ENCODE measurements at places on chromosomes 5 and 9.

DNA sequence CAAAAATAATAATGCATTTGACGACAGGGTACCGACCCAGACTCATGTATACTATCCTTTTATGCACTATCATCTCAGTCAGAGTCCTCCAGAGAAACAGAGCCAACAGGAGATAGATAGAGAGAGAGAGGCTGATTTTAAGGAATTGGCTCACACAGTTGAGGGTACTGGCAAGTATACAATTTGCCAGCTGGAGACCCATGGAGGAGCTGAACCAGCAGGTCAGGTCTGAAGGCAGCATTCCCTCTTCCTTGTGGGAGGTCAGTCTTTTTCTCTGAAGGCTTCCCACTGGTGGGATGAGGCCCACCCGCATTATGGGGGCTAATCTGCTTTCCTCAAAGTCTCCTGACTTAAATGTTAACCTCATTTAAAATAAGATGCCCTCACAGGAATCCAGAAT, 17.3 kb upstream of the MED10 start:
- no peak for DNase-seq

DNA sequence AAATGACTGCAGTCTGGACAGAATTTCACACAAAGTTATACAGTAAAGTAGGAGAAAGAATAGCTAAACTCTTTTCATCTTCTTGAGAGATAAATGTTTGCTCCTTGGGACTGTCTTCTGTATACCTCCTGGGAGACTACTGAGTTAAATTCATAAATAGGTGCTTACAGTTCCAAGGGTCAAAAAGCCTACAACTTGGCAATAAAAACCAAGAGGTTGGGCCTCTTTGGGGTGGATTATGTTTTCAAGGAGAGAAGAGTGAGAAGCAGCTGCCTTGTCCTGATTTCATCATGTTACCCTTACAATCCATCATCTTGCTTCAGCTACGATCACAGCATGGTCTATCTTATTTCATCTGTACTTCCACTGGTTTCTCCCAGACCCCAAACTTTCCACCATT, 213.2 kb upstream of the RPS23 start:
- no peak for DNase-seq

DNA sequence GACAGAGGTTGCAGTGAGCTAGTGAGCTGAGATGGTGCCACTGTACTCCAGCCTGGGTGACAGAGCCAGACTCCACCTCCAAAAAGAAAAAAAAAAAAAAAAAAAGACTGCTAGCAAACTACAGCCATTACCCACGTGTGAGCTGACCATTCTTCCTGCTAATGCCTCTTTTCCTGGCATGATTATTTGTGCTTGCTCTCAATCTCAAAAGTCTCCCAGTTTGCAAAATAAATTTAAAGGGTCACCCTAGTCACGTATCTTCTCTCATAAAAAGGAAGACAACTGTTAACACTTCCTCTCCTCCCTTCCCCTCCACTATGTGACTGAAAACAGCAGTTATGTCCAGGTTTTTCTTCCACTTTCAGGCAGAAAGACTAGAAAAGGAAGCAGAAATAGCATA, 37.2 kb downstream of the TRIM36 start:
- DNase-seq = no peak

- DNase-seq = no peak
These were observed 174.1 kb downstream of the SNX18 start for GRCh38 chr5:54691656-54692055.

DNA sequence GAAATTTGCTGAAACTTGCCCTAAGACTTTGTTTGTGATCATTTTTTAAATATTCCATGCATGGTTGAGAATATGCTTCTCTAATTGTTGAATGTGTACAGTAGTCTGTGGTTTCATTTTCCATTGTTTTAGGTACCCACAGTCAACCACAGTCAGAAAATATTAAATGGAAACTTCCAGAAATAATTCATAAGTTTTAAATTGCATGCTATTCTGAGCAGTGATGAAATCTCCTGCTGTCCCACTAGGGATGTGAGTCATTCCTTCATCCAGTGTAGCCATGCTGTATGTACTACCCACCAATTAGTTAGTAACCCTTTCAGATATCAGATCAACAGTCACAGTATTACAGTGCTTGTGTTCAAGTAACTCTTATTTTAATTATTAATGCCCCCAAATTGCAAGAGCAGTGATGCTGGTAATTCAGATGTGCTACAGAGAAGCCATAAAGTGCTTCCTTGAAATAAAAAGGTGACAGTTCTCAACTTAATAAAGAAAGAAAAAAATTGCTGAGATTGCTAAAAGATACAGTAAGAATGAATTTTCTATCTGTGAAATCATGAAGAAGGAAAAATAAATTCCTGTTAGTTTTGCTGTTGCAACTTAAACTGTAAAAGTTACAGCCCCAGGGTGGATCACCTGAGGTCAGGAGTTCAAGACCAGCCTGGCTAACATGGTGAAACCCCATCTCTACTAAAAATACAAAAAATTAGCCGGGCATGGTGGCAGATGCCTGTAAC, 79.9 kb upstream of the FBXL17 start:
- DNase-seq = no peak

DNA sequence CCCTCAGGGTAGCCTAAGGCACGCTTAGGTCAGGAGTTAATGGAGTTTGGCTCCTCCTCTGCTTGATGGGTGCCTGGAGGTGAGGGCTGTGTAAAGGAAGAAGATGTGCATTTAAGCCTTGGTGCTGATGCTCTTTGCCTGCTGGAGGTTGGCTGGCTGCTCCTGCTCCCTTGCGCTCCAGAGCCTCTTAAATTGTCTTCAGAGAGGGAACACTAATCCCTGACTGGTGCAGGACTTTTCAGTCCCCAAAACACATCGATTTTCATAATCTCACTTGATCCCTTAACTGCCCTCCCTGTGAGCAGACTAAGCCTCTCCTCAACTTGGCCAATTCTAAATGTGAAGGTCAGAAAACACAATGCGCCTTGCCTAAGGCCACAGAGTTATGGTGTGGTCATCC, 16.2 kb upstream of the TCOF1 start:
- DNase-seq = no peak

- DNase-seq = no peak
These were observed 284.5 kb upstream of the NUDT12 start for GRCh38 chr5:103847060-103847459.

GRCh38 chr5:130529511-130530485, 625.5 kb downstream of the CHSY3 start:
- DNase-seq = no peak

DNA sequence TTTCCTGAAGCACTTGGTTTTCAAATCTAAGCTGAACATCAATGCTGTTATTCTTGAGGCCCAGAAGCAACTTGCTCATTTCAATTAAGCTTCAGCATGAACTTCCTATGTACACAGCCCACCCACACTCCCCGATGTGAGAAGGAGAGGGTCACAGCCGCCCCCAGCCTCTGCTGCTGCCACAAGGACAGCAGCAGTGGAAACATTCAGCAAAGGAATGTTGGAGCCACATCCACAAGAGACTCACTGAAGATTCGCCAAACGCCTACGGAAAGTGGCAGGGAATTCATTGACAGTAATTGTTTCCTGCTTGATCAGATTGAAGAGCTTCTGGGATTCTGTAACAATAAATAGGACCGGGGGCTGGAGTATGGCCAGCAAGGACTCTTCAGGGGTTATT, 2.9 kb downstream of the TGFBI start:
- DNase-seq = no peak

DNA sequence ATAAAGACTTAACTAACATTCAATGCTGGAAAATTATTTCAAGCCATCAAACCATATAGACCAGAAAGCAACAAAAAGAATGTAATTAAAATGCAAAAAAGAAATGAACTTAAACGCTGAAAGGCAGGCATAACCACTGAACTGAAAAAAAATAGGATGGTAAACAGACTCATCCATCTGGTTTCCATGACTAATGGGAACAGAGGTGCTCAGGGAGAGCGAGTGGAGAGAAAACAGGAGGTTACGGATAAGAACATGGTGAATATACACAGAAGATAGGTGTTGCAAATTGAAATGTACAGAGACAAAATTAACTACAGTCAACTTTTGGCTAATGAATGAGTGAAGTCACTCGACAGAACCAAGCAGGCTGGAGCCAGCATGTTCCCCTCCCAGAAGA, 43.5 kb upstream of the RNF38 start:
- no peak for DNase-seq

DNA sequence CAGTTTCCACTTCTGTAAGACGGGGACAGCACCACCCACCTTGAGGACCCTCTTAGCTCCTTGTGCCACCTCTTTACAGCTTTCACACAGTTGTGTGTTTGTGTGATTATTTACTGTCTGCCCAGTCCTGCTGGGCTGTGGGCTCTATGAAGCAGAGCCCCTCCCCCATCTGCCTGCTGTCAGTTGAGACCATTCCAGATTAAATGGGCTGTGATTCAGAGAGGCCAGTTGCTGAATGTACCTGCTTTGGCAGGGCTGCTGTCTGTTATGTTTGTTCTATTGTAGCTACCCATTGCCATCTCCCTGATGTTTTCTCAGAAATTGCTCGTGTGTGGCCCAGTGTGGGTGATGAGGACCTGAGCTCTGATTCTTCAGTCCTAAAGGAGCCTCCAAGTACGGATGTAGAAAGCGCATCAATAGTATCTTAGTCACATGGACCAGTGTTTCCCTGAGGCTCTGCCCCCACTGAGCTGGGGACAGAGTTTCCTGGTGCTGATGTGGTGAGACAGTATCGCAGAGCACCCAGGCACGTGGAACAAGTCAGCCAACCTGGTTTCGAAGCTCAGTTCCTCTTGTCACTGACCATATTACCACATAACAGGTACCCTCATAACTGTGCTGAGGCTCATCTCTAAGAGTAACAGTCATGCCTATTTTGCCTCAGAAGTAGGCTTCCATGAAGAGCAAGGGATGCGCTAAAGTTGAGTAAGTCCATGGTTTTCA, 3.7 kb downstream of the ANGPTL2 start:
- no peak for DNase-seq

DNA sequence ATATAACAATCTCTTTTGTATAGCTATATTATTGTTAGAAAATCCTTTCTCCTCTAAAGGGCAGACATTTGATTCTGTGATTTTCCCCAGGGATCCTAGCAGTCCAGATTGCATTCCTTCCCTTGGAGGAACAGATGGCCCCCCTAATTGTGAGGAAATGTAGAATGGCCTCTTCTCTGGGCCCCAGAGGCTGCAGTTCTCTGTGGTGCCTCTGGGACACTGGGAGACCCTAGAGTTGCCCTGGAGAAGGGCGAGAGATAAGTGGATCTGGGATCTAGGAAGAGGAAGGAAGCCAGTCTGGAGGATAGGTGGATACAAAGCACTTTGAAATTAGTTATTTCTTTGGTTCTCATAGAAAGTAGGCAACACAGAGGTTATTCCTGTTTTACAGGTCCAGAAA, 1.9 kb upstream of the HINT2 start:
- DNase-seq = no peak

- DNase-seq = no peak
These were observed 64.3 kb downstream of the DTWD2 start for GRCh38 chr5:118924006-118924389.

DNA sequence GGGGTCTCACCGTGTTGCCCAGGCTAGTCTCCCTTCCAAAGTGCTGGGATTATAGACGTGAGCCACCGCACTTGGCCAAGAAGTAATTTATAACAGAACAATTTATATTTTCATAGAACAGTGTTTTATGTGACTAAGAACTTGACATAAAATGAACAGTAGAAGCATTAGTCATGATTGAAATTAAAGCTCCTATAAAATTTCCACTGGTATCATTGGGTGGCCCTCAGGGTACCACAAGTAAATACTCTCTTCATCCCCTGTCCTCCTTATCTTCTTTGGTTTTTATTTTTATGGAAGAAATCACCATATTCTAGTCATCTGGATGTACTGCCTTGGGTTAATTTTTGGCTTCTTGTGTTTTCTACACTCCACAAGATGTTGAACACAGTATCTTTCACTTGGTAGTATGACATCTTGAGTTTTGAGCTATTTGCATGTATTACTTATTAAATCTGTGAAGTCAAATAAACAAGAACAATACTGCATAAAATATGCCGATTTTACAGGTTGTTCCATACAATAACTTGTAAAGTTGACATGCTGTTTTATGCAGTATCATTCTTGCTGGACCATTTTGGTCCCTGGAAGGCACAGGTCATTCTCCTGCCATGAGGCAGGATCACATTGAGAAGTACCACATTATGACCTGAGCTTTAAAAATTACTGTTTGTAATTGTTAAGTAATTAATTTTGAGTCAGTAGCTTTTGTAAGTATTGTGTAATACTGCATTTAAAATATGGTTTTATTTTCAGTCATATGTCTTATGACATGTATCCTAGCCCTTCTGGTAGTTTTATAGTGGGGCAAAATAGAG, 24.4 kb downstream of the LMNB1 start:
- DNase-seq = no peak

DNA sequence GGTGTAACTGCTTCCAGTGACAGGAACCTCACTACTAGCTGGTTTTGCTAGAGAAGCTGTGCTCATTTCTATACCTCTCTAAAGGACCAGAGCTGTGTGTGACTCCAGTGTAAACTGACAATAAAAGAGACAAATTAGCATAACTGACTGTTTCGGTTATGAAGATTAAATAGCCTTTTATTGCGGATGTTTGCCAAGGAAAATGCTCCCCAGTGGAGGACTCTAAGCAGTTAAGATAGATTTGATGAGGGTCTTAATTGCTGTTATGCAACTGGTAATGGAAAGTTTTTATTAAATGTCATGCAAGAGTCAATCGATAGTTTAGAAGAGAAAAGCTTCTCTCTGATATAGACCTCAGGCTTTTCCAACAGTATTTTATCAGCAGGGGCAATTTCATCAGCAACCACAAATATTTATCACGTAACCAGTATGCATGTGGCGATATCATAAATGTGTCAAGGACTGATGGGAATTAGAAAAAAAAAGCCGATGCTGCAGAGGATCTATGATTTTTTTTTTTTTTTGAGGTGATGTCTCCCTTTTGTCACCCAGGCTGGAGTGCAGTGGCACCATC, 275.2 kb upstream of the DMAC1 start:
- no peak for DNase-seq

DNA sequence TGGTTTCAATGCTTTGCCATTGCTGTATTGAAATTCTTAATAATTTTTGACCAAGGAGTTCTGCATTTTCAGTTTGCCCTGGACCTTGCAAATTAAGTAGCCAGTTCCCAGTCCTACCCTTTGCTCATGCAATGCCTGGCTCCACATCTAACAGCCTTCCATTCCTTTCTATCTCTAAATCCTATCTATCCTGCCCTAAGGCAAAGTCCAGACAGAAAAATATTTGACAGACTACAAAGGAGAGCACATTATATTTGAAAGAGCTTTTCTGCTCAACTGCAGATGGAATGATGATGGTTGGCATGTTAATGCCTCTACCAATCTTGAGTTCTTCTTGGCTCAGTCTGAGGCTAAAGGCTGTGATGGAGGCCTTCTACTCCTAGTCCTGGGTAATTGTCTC, 15.5 kb downstream of the SLC22A4 start:
- DNase-seq = no peak

- DNase-seq = no peak
These were observed 52.9 kb downstream of the ELL2 start for GRCh38 chr5:95908799-95909198.

GRCh38 chr9:652914-653313, 188.6 kb upstream of the DMRT1 start:
- DNase-seq = no peak

GRCh38 chr5:32020271-32020670, 153.8 kb downstream of the GOLPH3 start:
- DNase-seq = no peak
